ENCODE measurements at places on chromosomes 6 and 20.
A peak's percentile ranks its signal among the peaks of the same experiment; 100 is the strongest.

DNA sequence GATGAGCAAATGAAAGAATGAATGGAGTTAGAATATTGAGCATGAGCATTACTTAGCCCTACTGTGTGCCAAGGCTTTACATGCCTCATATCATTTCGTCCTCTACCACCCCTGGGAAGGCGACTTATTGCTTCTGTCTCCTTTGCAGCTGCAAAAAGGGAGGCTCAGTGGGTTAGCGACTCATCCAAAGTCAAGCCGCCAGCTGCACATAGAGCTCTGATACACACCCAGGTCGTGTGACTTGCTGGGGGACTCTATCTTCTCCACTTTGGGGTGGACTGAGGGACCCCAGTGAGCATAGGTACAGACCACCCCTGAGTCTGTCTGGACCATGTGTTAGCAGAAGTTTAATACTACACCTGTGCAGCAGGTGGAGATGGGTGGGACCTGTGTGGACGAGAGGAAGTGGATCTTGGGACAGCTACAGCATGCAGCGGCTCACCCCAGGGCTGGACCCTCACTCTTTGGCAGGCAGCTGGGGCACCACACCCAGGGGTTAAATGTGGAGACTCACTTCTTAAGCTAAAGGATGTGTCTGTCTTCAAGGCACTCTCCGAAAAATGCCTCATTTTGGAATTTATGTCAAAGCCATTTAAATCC lies 36.2 kb upstream of the ANGPT4 start:
- DNase-seq, result no peak

- no peak for DNase-seq
Observed at GRCh38 chr6:164183556-164184123, 769.1 kb downstream of the QKI start.

- no peak for DNase-seq
Observed at GRCh38 chr6:88839280-88839679, 124.1 kb downstream of the RNGTT start.

GRCh38 chr6:5599127-5599526 lies 337.8 kb downstream of the FARS2 start:
- no peak for DNase-seq

DNA sequence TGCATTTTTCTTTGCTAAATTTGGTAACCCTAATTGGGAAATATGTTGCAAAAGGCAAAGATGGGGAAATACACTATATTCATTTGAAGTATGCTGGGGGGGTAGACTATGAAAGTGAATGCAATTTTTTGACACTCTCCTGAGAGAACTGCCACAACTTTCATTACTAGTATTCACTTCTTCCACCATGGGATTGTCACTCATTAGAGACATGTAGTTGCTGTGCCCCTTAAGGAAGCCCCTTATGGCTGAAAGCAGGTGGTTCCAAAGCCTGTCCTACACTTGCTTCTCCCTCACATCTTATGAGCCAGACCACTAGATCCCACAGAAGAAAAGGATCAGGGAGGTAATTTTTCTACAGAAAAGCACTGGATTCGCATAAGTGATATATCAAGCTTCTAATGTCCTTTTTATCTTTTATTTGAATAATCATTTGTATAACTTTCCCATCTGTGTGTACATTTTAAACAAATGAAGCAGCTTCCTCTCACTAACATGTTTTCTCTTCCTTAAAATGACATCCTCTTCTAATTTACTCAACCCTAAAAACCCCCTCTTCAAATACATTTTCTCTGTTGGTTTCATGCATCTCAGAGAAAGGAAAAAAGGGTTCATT lies 83.8 kb downstream of the GCLC start:
- DNase-seq, result no peak

DNA sequence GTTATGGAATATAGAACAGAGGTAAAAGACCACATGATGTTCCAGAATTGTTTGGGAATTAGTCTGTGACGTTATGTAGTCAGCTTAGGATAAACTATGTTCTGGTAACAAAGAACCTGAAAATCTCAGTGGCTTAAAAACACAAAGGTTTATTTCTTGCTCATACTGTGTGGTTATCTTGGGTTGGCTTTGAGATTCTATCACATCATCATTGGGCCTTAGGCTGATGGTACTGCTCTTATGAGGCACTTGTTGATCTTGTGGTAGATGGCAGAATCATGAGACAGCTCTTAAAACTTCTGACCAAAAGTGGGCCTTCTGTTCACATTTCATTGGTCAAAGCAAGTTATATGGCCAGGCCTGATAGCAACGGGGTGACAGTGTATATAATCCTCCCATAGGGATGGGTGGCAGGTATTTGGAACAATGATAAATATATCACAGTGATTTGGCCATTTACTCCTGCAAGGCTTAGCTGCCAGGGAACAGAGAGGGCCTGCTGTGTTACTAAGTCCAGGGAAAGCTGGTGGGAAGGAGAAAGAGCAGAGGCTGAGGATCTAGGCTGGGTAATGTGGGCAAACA lies 13.5 kb downstream of the DHX35 start:
- DNase-seq, result no peak

DNA sequence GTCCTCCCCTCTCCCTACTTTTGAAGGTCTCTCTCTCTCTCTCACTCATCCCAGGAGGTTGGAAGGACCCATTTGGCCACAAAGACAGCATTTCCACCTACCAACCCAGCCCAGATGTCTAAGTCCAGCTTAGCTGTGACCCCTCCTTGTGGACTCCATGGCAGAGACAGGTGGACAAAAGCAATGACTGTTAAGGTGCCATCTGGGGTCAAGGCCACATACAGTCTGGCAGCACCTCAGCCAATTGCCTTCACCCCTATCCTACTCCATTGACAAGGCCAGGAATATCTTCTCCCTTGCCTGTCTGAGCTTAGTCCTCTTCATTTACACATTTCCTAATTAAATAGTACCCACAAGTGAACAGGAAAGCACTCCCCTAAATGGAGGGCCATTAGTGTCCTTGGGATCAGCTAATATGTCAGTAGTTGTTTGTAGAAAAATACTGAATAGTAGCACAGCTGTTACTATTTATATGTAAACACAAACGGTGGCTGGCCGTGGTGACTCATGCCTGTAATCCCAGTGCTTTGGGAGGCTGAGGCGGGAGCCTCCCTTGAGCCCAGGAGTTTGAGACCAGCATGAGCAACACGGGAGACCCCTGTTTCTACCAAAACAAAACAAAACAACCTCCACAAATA lies 28.8 kb downstream of the GCM1 start:
- peak; percentile 37 for DNase-seq

- DNase-seq, result no peak
Observed at GRCh38 chr6:168093634-168094033, 14.6 kb upstream of the FRMD1 start.

GRCh38 chr6:118930680-118931079 lies 4.3 kb downstream of the MCM9 start:
- no peak for DNase-seq

- DNase-seq, result no peak
Observed at GRCh38 chr20:15564981-15565380, 1008.3 kb downstream of the KIF16B start.

- DNase-seq, result no peak
Observed at GRCh38 chr6:150036081-150036480, 10.7 kb upstream of the RAET1L start.

DNA sequence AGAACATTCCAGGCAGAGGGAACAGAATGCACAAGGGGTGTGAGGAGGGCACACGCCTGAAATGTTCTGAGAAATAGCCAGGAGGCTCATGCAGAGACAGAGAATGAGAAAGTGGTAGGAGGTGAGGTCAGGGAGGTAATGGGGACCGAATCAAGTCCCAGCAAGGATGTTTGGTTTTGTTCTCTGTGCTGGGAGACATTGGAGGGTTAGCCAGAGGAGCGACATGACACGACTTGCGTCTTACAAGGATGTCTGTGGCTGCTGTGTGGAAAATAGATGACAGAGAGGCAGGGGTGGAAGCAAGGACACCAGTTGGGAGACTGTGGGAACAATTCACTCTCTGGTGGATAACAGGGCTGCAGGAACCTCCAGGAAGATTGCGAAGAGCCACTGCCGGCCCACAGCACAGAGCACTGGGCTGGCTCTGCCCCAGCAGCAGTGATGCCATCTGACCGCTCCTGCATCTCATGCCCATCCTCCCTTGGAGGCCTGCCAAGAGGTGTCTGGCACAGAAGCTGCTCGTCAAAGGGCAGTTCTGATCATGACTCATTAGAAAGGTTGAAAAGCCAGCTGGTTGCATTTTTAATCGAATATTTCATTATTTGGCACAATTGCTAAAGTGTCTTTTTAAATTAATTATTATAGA lies 57.7 kb upstream of the CD83 start:
- no peak for DNase-seq

DNA sequence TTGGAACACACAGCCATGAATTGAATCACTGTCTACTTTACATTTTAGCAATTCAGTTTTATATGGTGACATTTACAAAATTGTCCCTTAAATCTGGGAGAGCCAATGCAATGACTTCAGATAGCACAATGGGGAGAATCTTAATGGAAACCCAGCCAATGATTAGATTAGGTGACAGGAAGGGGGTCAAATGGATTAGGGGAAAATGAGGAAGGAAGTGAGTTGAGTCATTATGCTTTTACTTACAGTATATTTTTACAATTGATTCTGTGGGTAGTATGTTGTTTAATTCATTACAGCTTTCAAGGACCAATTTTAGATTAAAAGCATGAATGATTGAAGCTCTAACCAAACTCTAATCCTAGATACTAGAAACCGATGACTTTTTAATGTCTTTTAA lies 229.8 kb downstream of the SOX4 start:
- DNase-seq, result no peak

DNA sequence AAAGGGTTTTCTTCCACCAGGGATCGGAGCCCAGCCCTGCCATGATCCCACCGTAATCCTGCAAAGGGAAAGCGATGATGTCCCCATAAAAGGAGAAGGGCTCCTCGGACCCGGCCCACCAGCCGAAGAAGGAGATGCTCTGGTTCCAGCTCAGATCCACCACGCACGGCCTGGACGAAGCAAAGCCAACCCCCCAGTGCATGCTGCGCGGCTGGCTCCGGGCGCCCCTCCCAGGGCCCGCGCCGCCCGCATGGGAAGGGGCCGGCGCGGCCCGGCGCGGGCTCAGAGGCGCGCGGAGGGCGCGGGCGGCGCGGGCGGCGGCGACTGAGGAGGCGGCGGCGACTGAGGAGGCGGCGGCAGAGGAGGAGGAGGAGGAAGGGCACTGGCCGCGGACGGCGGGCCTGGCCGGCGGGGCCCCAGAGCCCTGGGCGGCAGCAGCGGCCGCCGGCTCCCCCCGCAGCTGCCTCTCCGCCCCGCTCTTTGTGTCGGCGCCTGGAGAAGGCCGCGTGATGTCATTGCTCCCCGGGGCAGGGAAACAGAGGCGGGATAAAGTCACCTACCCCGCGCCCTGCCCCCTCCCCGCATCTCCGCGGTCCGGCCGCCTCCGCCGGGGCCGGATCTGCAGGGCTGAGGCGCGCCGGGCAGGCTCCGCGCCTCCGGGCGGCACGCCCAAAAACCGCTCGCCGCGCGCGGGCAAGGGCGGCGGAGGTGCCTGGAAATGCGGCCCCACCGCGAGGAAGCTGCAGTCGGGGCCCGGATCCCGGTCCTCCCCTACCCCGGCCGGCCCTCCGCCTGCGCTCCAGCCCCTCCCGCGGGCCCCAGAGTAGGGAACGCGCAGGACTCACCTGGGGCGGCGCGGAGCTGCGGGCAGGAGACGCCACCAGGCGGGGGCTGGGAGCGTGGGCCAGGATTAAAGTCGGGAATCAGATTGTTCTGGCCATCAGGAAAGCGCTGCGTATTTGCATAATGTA lies at the start of gene FAXC:
Gene FAXC (minus strand): TSS at position 504 of the 971 bp plus-strand sequence. CDS start 302 bp downstream, at position 202.
- peak; percentile 13 for DNase-seq

DNA sequence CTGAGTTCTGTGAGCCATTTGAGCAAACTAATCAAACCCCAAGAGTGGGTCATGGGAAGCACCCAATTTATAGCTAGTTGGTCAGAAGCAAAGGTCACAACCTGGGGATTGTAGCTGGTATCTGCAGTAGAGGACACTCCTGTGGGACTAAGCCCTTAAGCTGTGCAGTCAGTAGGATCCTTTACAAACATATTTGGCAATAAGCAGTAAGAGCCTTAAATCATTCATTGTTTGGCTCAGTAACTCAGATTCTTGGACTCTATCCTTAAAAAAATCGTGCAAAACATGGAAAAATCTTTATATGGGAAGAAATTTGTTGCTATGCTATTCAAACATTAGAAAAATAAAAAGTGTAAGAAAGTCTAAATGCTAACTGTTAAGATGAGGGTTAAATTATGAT lies 29.9 kb downstream of the FRK start:
- no peak for DNase-seq

DNA sequence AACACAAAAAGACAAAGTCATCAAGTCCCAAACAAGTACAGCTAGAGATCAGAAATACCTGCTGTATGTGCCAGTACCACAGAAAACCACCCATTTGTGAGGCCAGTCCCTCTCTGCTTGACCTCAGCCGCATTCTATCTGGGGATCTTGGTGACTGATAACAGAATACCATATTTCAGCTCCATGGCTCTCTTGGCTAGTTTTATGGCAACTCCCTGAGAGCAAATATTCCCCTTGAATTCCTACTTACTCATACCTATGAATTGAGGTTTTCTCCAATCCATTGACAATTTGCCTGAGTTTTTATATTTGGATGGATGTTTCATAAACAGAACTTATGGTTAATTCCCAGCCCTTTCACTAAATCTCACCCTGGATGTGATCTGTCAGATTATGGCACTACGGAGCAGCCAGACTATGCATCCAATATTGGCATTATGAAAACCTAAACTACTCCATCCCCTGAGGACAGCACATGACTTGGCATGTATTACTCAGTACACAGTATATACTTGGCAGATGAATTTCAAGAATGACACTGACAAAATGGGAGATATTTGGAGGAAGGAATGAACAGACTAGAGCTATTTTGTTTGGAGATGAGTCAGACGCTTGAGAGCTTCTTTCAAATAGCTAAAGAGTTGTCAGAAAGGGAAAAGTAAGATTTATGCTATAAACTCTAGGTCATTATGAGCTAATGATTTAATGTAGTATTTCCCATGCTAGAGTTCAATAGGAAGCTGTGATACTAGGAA lies 95.7 kb downstream of the PRDM1 start:
- peak; percentile 58 for DNase-seq

GRCh38 chr6:75230484-75231325 lies 12.9 kb downstream of the COX7A2 start:
- DNase-seq, result peak; percentile 80

DNA sequence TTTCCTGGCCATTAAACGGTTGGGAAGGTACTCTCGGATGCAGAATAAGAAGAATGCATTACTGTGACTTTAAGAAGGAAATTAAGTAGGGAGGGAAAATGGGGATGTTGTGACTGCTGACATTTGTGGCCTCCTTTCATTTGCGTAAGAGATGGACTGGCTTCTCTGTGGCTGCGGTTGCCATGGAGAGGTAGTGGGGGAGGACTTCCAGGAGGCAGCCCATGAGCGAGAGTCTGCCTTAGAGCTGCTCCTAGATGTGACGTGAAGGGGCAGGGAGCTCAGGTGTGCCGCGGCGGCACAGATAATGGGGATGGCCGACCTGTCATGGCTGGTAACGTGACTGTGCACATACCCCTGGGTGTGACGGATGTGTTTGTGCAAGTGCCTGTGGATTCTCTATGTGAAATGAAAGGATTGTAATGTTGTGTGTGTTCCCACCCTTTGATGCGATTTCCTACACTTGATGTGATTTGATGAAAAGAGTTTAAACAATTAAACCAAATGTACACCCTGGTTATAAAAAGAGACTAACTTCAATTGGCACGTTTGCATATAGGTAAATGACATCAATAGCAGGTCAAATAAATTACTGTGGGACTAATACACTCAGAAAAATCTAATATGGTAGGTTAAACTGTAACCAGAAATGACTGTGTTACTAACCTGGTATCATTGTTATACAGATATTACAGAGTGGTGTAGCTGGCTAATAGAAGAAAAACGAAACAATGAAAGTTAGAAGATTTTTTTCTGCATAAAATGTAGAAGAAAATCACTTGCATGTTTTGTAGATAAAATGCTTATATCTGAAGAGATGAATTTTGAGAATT lies 48.9 kb downstream of the HIVEP1 start:
- peak; percentile 77 for DNase-seq

GRCh38 chr6:151352410-151353396 lies 38.7 kb downstream of the ZBTB2 start:
- peak; percentile 16 for DNase-seq

All from fibroblast of pulmonary artery (primary cell).